ENCODE measurements at places on chromosomes 1 and 21.

DNA sequence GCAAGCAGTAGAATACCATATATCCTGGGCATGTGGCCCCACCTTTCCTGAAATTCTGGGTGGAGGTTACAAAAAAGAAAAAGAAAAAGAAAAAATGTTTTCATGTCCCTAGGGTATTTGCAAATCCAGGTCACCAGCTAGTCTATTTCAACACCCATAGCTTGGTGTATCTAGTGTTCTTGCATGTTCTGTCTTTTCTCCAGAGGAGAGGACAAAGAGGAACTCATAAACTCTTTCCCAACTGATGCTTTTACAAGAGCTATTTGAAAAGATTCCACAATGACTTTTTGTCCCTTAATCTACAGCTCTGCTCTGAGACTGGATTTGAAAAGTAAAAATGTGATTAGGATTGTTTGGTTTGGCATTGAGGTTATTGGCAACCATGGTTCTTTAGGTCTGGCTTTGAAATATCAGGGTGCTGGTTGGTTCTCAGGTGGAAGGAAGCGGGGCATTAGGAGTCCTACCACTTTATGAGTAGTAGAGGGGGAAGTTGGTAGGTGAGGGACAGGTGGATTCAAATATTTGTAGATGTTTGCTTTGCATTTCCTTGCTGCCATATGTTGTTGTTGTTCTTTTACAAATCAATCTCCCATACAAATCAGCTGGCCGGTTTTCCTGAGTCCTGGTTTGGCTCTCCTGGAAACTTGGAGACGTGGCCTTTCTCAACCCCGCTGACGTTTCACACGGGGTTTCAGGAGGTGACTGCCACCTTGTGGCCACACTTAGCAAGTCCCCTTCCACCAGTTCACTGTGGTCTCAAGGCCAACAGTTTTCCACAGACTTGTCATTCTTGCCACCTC is 126.7 kb upstream of the KIAA0040 start:
- peak; percentile 66 for DNase-seq

DNA sequence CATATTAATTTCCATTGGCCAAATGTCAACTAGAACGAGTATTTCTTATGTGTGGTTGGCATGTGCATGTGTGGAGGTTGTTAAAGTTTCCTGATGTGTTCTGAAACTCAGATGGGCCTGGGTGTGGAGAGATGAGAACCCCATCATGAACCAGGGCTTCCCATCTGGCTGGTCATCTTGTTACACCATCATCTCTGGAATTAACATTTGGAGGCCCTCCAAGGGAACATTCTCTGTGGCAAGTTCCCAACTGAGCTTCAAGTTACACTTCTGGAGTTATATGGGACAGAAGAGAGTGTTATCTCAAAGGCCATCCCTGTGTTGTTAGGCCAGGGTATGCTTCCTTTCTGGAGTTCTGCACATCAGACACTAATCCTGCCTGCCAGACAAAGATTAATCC is 183.6 kb downstream of the TTLL7 start:
- DNase-seq = no peak

GRCh38 chr1:1536938-1537546 is 3.4 kb downstream of the TMEM240 start:
- DNase-seq = no peak

DNA sequence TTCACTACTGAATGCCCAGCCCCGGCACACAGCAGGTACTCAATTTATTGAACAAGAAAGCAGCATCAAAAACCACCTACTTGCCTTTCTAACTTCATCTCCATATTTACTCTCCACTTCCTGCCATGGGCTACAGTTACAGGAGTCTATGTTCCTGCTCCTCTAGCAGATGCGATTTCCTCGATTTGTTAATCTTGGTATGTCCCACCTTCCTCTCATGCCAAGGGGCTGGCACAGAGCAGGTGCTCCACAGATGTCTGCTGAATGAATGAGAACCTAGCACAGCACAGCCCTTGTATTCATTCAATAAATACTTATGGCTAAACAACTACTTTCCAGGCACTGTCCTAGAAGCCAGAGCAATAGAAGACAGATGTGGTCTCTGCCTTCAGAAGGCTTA is 12.2 kb downstream of the PAFAH2 start:
- DNase-seq = no peak

DNA sequence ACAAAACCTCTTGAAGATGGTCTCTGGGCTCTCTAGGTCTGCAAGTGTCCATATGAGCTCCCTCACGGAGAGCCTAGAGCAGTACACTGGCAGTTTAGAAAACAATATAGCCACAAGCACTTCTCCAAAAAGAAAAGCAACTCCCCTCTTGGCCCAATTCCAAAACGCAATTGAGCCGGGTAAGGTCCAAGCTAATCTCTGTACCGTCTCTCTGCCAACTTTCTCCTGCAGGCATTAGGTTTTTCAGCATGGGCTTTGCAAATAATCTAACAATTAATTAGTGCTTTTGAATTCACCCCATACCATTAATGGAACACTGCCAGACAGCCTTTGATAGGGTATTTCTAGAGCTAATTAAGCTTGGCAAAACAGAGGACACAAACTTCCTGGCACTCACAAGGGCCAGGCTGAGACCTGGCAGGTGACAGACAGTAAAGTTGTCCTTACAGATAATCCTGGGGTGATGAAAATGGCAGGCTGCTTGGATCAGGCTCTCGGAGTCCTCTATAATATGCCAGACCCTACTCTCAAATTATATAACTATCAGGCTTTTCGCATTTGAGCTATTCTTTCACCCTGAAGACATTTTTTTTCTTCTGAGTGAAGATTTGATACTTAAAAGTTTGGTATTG is 39.8 kb downstream of the TGFBR3 start:
- no peak for DNase-seq

- DNase-seq = no peak
Measured at GRCh38 chr1:6280761-6281451, 20.0 kb upstream of the GPR153 start.

GRCh38 chr1:90190523-90190922 is 195.6 kb downstream of the ZNF326 start:
- DNase-seq = no peak

DNA sequence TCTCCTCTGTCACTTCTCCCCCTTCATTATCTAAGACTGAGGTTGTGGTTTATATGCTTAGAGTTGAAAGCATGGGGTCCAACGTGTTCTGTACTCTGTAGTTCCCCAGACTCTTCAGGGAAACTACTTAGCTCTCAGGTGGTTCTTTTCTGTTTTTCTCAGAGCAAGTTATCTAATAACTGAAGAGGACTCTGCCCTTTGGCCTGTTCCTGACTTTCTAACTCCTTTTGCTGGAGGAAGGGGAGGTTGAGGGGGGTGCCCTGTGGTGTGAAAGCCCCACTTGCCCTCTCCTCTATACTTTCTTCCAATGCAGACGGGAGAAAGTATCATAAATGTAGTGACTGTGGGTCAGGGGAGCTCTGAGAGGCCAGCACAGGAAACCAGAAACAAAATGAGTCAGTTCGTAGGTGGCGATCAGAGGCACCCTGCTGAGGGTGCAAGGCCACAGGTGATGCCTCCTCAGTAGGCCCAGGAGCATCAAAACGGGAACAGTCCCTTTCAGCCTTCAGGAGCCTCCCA is 5.0 kb downstream of the SLC25A44 start:
- no peak for DNase-seq

- no peak for DNase-seq
Measured at GRCh38 chr1:243968413-243968812, 82.7 kb upstream of the ZBTB18 start.

GRCh38 chr1:5818755-5819154 is 173.5 kb downstream of the NPHP4 start:
- DNase-seq = no peak

- no peak for DNase-seq
Measured at GRCh38 chr1:31714442-31715086, 10.7 kb upstream of the COL16A1 start.

DNA sequence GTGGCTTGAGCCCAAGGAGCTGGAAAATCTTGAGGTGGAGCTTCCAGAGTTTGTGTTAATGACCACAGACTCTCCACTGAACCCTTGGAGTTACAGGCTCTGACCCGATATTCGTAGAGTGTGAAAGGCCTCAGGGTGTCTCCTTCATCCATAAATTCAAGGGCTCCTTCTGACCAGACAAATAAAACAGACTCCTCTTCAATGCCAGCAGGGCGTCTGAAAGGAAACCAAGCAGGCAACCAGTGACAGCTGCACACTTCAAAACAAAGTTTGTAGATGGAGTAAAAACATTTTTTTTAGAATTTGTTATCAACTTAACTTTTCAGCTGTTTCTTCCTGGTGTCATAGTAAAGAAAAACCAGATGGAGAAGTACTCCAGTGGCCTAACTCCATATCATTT is 161.1 kb downstream of the KCTD3 start:
- DNase-seq = no peak

DNA sequence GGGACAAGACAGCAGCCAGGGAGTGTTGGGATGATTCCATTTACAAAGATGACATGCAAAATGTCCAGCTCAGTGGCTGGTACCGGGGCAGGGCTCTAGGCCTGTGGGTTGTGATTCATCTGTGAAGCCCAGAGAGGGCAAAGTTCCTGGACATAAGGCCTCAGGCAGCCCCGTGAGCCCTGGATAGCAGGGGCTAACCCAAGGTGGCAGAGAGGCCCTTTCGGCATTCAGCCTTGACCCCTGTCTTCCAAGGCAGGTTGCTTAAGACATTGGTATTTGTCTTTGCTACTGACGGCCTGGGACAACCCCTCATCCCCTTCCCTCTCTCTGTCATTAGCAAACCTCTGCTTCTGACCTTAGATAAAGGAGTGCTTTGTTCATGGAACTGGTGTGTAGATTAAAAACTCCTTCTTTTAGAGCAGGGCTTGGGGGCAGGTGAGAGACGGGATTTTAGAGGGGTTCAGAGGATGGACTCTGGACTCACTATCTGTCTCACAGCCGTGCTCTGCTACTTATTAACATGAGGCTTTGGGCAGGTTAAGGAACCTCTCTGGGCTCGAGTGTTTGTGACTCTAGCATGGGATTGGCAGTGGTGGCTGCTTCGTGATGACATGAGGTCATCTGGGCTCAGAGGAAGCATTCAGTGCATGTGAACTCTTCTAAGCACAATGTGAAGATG is 36.3 kb downstream of the TMEM51 start:
- no peak for DNase-seq

DNA sequence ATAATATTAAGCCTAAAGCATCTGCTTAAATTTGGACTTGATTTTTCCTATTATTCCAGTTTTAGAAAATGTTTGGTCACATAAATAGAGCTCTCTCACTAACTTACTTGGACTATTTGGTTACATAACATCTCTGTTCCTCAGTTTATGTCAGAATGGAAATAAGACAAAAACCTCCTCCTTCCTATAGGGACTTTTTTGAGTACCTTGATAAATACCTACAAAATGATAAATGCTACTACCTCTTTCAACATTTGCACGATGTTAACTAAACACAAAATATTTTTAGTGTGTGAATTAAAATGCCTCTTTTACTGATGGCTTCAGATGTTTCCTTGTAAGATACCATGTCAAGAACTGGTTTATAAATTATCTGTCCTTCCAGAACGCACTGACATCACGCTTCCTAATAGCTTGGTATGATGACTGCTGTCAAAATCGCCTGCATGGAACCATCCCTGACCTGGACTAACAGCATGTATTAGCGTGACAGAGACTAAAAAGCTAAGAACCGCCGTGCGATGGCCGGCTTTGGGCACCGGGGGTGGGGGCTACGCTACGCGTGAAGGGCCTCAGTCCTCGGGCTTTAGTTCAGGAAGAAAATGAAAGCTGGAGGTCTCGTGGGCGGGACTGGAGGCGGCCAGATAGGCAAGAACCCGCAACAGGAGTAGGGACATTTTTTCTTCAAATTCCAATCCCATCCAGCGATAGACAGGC is 133.2 kb upstream of the BARHL2 start:
- no peak for DNase-seq

DNA sequence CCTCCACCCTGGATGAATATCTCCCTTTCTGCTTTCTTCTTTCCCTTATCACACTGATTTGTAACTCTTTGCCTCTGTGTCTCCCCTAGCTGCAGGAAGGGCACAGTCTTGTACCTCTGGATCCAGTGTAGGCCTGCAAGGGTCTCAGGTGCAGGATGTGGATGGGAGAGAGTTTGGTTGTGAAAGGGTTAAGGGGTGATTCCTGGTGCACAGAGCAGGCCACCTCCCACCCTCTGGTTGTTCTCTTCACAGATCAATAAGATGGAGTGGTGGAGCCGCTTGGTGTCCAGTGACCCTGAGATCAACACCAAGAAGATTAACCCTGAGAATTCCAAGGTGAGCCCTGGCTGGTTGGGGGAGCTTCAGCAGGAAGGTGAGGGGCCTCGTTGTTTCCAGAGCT is 15.1 kb downstream of the KDF1 start:
- DNase-seq = no peak

- DNase-seq = no peak
Measured at GRCh38 chr1:35592991-35593769, 20.1 kb downstream of the TFAP2E start.

DNA sequence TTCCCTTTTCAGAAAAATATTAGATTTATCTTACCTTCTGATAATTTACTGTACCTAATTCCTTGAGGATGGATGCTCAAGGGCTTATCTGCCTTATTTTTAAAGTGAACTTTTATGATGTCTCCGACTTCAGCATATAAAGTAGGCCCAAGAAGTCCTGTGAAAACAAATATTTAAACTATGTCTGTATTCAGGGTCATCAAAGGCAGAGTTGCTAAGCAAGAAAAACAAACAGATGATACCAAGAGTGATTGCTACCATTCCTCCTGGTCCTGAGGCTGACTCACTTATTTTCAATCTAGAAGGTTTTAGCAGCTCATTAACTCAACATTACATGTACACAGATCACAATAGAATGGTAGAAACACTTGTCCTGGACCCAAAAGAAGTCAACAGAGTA is 14.1 kb downstream of the F5 start:
- DNase-seq = no peak

DNA sequence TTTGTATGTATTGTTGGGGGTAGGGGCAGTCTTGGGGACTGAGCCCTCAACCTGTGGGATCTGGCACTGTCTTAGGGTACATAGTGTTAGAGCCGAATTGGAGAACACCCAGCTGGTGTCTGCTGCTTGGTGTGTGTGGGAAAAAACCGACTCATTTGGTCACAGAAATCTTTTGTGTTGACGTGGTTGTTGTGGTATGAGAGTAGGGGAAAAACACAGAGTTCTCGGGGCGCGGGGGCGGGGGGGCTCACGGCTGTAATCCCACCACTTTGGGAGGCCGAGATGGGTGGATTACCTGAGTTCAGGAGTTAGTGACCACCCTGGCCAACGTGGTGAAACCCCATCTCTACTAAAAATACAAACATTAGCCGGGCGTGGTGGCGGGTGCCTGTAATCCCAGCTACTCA is 15.3 kb upstream of the SRSF10 start:
- peak; percentile 52 for DNase-seq

GRCh38 chr1:225437710-225438437 is 10.0 kb upstream of the LBR start:
- DNase-seq = no peak

All from GM13976 (cell line).